Memory B cell (primary cell): ENCODE measurements at places on chromosomes 3 and 15.

- no peak for DNase-seq
These were observed 56.1 kb upstream of the PLXNA1 start for GRCh38 chr3:126926684-126927400.

DNA sequence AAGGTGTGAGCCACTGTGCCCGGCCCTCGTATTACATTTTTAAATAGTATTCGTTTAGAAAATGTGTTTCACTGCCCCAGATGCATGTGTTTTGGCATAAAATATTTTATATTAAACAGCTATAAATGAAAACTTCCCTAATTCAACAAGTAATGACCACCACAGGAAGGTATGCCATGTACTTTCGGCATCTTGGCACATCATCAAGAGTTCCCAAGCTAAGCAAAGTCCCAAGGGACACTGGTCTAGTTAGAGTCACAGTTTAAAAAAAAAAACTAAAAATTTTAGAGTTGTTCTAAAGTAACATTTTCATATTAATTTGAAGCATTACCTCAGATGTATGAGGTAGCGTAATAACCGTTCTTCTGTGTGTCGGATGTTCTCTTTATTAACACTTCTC is 15.6 kb upstream of the ARPP19 start:
- DNase-seq: no peak

- no peak for DNase-seq
These were observed 9.6 kb downstream of the TGM4 start for GRCh38 chr3:44883999-44884431.

DNA sequence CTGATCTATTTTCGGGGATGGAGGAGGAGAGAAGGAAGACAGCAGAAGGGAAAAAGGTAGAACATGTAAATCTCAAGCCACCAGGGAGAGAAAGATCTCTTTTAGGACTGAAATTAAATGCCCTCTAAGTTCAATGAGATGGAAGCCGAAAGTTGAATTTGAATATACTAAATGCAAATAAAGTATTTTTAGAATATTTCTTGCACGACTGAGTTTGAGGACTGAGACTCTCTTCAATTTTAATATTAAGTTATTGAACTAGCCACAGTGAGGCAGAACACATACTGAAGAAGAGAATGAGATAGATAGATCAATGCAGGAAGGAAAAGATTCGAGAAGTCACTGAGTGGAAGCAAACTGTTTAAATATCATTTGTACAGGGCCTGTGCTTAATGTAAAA is 399.9 kb upstream of the CBLB start:
- no peak for DNase-seq

DNA sequence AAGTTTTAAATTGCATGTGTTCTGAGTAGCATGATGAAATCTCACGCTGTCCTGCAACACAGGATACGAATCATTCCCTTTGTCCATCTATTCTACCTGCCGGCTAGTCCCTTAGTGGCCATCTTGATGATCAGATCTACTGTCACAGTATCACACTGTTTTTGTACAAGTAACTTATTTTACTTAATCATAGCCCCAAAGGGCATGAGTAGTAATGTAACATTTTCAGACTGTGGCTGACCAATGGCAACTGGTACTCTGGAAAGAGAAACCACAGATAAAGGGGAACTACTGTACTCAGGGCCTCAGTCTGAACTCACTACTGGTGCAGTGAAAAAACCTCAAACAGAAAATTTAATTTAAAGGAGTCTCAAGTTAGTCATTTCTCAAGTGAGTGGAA is 127.3 kb upstream of the MRPL3 start:
- no peak for DNase-seq

- DNase-seq: no peak
These were observed 372.3 kb downstream of the SV2B start for GRCh38 chr15:91472316-91472756.

- no peak for DNase-seq
These were observed 613.1 kb downstream of the SI start for GRCh38 chr3:164465172-164465571.

DNA sequence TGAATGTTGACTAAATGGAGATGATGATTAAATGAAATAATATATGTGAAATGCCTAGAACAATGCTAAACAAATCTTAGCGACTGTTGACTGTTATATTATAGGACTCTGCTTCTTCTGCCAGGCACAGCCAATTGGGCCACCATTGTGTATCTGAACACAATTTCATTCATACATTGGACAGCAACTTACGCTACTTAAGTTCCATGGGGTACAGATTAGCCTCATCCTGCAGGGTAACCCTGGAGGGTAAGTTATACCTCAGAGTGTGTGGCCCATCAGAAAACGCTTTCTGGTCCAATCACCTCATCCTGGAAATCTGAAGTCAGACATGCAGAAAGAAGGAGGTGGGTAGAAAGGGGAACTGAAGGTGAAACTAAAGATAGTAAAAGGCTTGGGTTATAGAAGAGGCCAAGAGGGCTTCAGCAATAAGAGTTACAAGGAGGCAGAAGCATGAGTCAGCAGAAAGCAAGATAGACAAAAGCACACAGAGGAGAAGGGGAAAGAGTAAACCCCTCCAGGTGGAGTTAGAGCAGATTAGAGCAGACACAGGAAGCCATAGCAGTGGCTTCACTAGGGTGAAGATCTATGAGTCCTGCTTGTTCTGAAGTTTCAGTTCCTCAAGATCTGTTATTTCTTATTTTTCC is 119.3 kb upstream of the SLC24A5 start:
- no peak for DNase-seq

DNA sequence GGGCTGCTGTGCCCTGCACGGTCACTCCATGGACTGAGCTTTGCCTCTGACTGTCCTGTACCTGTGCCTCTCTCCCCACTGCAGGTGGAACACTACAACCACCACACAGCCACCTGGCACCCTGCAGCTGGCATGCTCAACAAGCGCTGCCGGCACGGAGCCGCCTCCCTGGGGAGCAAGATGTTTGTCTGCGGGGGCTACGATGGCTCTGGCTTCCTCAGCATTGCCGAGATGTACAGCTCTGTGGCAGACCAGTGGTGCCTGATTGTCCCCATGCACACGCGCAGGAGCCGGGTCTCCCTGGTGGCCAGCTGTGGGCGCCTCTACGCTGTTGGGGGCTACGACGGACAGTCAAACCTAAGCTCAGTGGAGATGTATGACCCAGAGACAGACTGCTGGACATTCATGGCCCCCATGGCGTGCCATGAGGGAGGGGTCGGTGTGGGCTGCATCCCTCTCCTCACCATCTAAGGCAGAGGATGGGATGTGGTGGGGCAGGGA is 37.3 kb upstream of the PTPN23 start:
- DNase-seq: no peak

GRCh38 chr3:114727373-114727772 is 419.7 kb downstream of the ZBTB20 start:
- DNase-seq: no peak

DNA sequence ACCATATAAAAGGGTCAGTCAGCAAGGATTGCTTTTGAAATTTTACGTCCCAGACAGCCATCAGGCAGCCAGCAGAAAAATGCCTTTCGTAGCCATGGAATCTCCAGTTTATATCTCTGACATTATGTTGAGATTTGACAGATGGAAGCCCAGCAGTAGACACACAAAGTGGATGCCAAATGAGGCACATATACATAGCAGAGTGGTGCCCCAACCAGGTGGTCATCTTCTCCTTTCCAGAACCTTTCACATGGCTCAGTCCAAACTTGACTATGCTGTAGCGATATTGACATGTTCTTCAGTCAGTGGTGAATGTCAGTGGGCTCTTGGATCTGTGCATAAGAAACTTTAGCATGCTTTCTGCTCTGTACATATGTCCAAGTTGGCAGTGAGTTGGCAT is 123.3 kb upstream of the GBE1 start:
- DNase-seq: no peak

DNA sequence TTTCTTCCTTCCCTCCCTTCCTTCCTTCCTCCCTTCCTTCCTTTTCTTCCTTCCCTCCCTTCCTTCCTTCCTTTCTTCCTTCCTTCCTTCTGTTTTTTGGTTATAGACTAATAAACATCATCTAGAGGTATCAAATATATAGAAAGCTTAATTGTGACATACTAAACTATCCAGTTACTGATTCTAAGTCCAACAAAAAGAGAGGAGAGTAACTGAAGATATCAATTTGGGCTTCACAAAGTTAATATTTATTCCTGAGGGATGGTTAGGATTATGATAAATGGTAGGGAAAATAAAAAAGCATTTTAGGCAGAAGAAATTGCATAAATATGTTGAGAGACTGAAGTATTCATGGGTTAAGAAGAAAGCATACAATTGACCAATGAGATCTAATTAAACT is 7.8 kb upstream of the CLDN16 start:
- DNase-seq: no peak

DNA sequence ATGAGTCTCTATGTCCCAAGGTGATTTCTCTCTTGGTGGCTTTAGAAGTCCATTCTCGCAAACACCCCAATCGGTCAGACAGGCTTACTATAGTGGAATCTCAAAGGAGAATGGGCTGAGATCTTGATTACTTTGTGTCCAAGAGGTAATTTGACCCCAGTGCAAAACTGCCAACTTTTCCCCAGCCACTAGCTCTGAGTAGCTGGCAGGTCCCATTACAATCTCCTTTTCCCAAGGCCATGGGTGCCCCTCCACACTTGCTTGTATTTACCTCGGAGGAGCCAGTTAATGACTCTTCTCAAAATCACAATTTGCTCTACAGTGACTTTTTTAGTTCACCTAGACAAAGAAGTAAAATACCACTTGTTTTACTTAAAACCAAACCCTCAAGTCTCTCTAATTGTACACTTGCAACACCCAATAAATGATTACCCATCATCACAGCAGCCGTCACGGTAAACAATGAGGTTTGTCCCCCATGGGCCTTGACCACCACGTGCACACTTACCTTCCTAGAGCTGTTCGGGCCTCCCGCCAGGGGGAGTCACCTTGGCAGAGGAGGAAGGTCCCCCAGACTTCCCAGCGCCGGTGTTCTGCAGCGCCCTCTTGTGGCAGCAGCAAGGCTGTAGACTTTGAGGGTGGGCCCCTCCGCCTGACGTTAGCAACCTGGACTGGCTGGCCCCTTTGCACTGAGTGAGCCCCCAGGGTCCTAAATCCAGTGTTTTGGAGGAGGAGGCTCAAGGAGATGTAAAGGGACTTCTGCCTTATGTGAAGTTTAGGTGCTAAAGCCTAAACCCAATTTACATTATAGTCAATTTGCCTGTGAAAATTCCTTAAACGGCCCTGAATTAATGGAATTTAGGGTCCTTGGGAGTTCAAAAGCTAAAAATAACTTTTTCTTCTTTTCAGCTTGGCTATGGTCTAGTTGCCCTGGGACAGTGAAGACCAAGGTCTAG is 18.7 kb upstream of the HDAC11 start:
- DNase-seq: peak; percentile 76
